ENCODE measurements at places on chromosomes 3 and 15.

DNA sequence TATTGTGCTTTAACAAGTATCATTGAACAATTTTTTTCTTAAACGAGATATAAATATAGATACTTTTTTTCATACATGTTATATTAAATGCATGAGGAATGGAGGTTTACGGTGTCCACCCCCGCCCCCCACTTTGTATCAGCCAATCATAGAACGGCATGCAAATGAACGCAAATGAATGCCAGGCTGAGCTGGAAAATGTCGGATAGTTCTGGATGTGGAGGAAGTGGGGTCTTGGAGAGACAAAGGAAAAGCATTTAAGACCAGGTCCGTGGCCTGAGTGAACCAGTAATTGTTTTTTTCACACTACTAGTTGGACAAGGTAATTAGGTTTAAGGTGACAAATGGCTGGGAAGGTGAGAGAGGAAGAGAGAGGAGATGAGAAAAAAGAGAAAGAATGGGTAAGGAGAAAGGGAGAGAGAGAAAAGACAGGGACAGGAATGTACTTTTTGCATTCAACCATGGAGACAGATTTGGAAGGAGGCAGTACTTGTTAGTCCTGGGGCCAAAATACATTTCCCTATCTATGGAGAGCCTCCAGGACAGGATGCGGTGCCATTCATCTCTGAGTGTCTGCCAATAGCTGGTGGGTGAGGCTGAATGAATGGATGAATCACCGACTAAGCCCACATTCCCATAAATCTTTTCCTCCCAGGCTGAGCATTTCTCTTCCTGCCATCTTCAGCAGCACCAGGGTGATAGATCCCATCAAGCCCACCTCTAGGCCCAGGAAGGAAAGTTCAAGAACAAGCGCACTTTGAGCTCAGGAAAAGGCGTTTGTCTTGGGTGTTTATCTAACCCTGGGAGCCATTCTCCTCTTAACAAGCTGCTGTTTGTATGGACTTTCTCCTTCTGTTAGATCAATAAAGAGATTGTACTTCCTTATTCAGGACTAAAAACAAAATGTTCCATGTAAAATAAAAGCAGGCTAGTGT lies 1.4 kb upstream of the RAD18 start:
- no peak for DNase-seq

DNA sequence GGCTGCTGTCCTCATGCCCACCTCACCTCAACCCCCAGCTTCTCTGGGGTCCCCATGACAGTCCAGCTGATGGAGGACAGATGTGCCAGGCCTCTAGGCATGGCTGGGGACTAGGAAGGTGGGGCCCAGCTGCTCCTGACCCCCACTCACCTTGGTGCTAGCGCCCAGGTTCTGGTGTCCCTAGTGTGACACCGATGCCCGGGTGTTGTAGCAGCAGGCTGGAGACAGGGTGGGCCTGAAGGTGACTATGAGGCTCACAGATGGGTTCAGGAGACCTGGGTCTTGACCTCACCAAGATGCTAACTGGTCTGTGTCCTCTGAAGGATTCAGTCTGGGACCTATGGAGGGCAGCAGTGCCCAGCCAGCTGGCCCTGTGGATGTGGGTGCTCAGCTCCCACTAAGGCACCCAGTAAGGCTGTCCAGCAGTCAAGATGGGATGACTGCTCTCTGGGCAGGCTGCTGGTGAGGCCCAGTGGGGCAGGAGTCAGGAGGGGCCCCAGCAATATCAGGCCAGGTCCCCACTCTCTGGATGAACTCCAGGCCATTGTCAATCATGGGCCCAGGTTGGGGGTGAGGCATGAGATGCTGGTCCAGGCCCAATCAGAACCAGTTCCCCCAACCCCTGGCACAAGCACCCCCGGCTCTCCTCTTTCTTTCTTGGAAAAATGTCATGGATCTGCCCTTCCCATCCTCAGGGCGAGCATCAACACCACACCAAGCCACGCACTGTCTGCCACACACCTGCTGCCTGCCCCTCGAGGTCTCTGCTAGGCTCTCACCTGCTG lies 33.0 kb downstream of the ALDH1L1 start:
- no peak for DNase-seq

DNA sequence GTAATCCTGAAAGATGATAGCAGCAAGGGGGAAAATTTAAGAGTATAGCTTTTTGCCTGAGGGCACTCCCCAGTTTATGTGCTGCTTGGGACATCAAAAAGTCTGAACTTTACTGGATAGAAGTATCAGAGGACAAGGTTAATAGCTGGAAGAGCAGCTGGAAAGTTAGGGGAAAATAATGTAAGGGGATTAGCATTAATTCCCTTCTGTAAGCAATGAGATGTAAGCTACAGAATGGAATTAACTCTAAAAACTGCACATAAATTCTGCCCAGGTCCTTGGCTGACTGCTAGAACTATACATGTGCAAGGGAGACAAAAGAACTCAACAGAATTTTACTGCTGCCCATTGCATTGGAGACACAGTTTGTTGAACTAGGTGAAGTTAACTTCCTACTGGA lies 55.6 kb downstream of the ATP11B start:
- no peak for DNase-seq

DNA sequence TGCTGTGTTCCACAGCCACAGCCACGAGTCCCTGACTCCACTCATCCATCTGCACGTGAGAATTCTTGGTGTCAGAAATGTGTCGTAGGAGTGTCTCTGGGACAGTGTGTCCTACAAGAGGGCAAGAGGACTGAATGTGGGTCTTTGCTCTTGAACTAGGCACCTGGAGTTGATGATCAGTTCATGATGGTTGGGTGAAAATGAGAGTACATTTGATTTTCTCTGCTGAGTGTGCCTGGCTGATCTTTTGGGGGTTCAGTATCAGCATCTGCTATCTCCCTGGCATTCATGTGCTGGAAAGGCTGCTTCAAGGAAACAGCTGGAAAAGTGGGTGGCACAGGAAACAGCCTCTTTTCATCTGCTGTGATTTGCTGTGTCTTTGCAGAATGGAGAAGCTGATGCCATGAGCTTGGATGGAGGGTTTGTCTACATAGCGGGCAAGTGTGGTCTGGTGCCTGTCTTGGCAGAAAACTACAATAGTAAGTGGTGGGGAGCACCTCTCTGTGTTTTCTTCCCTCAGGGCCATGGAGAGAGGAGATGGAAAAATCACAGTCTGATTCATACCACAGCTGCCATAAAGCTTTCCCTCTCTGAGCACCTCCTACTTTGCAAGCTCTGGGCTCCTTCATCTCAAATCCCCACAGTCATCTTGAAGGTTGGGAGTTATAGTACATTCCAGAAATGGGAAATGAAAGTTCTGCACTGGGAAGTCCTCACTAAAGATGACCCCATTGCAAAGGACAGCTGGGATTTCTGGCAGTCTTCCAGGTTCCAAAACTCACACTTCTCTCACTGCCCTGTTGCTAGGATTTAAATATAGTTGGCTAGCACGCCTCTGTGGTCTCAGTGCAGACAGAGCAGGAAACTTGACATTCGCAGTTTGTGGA lies 17.8 kb downstream of the TF start:
- no peak for DNase-seq

GRCh38 chr15:39118510-39118909 lies 462.4 kb upstream of the THBS1 start:
- no peak for DNase-seq

GRCh38 chr3:1677576-1678156 lies 421.0 kb upstream of the CNTN4 start:
- DNase-seq = no peak

DNA sequence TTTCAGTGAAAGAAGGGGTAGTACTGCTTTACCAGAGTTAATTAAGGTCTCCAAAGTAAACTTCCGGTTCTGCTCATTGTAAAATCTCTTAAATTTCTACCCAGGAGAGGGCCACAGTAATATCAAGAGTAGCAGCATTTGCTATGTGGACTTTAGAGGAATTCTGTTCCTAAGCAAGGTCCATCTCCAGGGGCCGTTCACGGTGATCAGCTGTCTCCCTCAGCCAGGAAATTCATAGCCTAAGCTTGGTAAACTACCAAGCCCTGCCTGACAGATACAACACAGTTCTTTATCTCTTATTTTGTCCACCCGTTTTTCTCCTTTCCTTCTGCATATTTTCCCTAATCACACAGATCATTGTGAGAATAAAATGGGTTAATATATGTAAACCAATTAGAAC lies 2.3 kb downstream of the DUT start:
- no peak for DNase-seq
